Fibroblast of upper back skin (primary cell): ENCODE measurements at places on chromosomes 12 and 14.
A peak's percentile ranks its signal among the peaks of the same experiment; 100 is the strongest.

- DNase-seq: no peak
Measured at GRCh38 chr12:106174876-106175275, 36.1 kb upstream of the NUAK1 start.

DNA sequence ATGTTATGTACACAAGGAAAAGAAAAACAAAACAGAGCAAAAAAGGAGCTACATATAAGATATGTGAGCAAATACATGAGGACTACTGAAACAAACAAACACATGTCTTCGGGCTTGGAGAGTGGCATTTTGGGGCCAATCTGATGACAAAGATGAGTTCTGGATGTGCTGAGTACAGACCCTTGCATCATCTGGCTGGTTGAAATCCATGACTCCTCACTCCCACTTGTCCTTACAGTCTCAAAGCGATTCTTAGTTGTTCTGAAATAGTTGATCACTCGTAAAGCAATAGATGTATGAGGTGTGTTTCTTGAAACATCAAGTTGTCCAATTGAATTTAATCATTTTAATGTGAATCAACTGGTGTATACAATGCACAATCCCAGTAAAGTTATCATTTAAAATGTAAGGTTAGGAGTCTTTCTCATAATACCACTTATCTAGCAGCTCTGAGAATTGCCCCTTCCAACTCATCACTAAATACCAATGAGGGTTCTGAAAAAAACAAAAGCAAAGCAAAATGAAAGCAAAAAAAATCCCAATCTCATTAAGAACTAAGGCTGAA lies 136.9 kb downstream of the ITPR2 start:
- DNase-seq: no peak

- no peak for DNase-seq
Measured at GRCh38 chr14:91223028-91223783, 21.3 kb downstream of the GPR68 start.

DNA sequence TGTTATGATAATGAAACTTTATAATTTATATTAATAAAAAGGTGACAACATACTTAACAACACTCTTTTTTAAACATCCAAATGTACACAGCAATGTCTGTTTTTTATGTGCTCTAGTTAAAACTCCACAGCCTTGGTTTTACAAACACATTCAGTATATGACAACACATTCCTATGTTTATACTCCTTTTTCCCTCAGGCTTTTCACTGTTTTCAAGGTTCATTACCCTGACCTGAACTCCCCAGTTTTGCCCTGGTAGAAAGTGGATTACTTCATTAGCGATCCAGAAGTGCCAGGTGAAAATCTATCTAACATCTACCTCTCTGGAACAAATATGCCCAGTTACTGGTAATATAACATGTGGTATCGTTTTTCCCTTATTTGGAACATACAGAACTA lies 340.2 kb upstream of the DDHD1 start:
- DNase-seq: no peak

- no peak for DNase-seq
Measured at GRCh38 chr12:32789446-32789845, 33.7 kb upstream of the YARS2 start.

DNA sequence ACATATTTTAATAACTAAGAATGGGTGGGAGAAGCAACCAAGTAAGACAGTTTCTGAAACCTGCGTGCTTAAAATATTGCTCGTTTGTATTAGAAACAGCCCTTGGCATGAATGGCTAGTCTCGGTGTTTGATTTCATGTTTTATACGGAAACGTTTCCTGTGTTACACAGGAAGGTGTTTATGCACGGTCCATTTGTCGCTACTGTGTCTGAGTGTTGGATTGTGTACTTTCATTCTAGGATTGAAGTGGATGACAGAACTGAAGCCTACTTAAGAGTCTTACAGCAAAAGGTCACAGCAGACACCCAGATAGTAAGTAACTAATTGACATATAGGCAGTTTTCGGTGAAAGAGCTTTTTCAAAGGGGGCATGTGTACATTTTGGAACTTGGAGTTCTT lies 19.6 kb downstream of the PIWIL1 start:
- DNase-seq: no peak

DNA sequence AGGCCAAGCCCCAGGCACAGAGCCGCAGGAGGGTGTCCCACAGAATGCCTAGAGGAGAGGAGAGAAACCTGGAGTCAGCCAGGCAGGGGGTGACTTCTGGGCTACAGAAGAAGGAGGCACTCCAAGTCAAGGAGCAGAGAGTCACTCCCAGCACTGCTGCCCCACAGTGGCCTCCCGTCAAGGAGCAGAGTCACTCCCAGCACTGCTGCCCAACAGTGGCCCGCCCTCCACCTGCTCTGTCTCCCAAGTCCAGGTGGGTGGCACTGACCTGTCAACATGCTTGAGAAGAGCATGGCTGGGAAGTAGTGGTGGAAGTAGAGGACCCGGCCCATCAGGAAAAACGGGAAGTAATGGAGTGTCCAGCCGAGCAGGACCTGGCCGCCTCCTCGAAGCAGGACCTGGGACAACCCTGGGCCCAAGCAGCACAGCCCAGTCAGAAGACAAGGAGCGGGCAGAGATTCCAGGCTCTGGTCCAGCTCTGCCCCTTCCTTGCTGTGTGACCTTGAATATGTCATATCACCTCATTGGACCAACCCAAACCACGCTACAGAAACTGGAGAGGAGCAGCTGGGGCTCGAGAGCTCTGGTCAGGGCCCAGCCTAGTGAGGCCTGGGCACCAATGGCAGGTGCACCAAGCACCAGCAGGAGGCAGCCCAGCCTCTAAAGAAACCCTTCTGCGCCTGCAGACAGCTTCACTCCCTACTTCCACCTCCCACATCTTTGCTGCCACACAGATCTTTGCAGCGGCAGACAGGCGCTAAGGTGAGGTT lies 7.6 kb upstream of the NGB start:
- no peak for DNase-seq

DNA sequence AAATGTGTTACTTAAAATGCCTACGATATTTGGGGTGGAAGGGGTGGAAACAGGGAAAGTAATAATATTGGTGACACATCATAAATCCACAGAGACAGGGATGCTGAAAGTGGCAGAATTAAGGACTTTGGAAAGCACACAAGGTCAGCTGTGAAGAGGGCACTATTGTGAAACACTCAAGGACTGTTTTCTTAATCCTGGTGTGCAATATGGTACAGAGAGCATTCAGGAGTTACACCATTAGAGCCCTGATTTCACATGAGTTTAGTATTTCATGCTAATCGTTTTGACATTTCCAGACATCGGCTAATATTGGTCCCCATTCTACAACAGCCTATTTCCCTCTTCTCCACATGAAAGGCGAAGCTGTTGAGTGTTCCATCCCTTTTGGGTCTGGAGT lies 219.2 kb downstream of the MSRB3 start:
- no peak for DNase-seq

DNA sequence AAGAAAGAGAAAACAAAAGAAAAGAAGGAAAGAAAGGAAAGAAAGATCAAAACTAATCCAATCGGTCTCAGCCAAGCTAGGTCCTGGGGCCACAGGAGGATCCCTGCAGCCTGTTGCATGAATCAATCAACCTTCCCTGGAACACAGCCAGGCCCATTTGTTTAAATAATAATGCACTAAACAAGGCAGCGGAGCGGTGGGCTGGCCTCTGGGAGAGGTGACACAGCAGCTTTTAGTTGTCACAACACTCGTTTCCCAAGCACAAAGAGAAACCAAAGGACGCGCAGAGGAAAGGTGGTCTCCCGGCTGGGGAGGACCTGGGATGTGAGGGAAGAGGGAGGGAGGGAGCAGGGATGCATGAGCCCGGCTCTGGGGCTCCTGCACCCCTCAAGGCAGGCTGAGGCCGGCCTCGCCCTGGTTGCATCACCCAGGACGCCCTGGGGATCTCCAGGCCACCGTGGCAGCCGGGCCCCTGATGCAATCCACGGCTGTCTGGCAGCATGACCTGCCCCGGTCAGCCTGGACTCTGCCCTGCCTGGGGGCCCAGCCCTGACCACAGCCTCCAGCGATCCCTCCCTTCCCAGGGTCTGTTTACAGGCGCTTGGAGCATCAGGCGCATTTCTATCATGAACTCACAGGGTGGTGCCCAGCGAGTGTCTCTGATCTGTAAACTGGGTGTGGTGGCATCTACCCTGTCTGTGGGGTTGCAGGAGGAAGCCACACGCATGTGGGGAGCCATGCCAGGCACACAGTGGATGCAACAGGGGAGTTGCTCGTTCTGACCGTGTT lies 32.5 kb downstream of the MMP17 start:
- peak; percentile 62 for DNase-seq

DNA sequence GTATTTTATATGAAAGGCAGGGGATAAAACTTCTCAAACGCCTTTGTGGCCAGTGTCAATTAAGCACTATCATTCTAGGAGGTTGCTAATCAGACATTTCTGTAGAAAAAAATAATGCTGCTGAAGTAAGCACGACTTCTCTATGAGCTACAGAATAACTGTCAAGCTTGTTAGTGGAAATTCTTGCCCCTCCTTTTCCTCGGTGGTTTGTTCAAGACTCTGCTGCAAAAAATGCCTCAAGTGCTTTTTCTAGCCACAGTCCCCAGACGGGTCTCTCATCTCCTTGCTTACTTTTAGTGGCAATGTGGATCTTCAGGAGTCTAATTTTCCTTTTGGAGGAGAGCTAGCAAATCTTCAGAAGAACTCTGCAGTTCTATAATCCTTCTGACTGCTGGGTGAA lies 452.0 kb downstream of the FUT8 start:
- DNase-seq: no peak

GRCh38 chr12:70577283-70577634 lies 60.0 kb downstream of the PTPRB start:
- no peak for DNase-seq
